ENCODE measurements at places on chromosomes 6 and 20. TPM values are rescaled to one million over a fixed set of nuclear protein-coding genes. Genes with fewer than 3 reads are reported as not detected.

- H3K36me3 ChIP-seq: no peaks in the 10 kb centered on the region
- no peaks in the 10 kb centered on the region for H3K27me3 ChIP-seq
- H3K27ac ChIP-seq: no peak overlapping the region
- H3K4me3 ChIP-seq: no peak overlapping the region
These were observed 3.3 kb downstream of the CST11 start for GRCh38 chr20:23449421-23449820.

- no peaks in the 10 kb centered on the region for H3K36me3 ChIP-seq
- peaks cover 32% of the 10 kb centered on the region for H3K27me3 ChIP-seq
- H3K4me1 ChIP-seq: no peaks in the 10 kb centered on the region
- no peak for DNase-seq
- no peak overlapping the region for H3K27ac ChIP-seq
These were observed 1.6 kb upstream of the HS3ST5 start for GRCh38 chr6:114344246-114344970.

DNA sequence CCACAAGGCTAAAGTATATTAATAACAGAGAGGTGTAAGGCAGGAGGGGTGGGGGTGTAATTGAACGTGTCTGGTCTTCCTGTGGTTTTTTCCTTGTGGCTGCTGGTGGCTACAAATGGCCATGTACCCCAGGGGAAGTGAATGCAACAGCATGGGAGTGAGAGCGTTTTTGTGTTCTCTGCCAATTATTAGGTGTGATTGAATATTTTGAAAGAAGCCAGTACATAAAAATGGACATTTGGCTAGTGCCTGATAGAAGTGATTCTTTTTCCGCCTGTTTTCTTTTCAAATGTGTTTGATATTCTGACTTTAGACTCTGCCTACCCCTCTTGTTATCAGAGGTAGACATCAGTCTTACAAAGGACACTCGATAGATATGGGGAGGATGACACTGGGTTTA lies 141.3 kb downstream of the PRL start:
- no peaks in the 10 kb centered on the region for H3K36me3 ChIP-seq
- no peak for DNase-seq
- no peaks in the 10 kb centered on the region for H3K4me1 ChIP-seq
- H3K27me3 ChIP-seq: 0 out of 2 replicates have a peak, but pooled peaks cover 6% of the 10 kb centered on the region
- no peak overlapping the region for H3K27ac ChIP-seq

The SRSF6 gene
- total RNA-seq: 44.8 TPM

DNA sequence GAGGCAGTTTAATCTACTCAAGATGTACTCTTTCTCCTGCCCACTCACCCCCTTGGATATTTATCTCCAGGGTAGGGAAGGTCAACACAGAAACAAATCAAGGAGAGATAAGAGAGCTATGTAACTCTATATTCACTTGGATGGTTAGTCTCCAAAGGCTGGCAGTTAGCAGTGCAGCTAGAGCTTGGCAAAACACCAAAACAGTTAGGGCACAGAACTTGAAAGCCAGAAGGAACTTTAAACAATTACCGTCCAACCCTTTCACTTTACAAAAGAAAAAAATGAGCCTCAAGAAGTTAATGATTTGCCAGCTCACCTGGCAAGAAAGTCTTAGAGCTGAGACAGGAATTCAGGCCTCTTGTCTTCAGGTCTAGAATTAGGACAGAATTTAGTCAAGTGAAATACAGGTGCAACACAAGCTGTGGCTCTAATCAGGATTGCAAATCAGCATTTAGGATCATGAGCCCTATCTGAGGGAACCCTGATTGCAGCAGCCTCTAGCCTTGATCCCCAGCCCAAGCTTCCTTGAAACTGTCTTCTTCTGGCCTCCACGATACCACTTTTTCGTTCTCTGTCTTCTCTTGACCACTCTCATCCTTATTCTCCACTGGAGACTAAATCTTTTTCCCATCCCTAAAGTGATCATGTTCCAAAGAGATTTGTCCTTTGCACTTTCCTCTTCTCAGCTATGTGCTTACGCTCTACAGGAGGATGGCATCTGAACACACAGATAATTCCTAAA lies 14.9 kb downstream of the NEDD9 start:
- no peaks in the 10 kb centered on the region for H3K36me3 ChIP-seq
- DNase-seq: no peak
- no peak overlapping the region for H3K27ac ChIP-seq
- no peaks in the 10 kb centered on the region for H3K27me3 ChIP-seq
- peaks cover 15% of the 10 kb centered on the region for H3K4me1 ChIP-seq
- H3K4me3 ChIP-seq: no peak overlapping the region

DNA sequence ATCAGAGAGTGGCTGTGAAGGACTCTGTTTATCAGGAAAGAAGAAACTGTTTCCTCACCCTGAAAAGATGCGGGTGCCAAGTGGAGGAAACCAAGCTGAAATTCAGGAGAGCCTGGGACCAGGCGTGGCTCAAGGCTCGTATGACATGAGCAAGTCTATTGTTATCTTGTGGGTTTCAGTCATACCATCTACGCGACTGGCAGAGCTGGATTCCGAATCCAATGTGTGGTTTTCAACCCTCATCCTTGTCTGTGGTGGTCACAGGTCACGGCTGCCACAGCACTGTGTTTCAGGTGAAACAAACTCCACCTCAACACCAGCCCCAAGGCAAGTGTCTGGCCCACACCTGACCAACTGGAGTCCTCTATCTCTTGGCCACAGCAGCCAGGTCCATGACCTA lies 9.1 kb downstream of the MC3R start:
- H3K4me1 ChIP-seq: no peaks in the 10 kb centered on the region
- no peak for DNase-seq
- no peak overlapping the region for H3K4me3 ChIP-seq
- peaks cover 8% of the 10 kb centered on the region for H3K27me3 ChIP-seq
- no peak overlapping the region for H3K27ac ChIP-seq

DNA sequence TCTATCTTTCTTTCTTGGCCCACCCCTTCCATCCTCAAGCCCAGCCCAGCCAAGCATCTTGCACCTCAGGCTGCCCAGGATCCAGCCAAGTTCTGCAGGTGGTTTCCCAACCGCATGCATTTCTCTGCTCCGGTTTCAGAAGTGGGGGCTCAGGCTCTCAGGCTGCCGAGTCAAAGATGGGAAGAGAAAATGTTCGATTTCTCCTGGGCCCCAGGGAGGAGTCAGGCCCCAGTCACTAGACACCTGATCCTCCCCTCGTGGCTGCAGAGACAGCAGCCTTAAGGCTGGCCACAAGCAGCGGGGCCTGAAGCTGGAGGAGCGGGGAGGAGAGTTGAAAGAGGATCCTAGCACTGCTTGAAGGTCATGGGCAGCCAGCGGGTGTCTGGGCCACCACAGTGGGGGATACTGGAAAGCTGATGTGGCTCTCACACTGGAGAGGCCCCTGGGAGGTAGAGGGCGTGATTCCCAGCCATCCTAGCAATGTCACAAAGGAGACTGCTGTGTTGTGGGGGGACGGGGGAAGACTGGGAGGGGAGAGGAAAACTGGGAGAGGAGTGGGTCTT lies 42.2 kb upstream of the ZFAND3 start:
- no peak overlapping the region for H3K27ac ChIP-seq
- no peak for DNase-seq
- no peaks in the 10 kb centered on the region for H3K4me1 ChIP-seq
- no peak overlapping the region for H3K4me3 ChIP-seq

DNA sequence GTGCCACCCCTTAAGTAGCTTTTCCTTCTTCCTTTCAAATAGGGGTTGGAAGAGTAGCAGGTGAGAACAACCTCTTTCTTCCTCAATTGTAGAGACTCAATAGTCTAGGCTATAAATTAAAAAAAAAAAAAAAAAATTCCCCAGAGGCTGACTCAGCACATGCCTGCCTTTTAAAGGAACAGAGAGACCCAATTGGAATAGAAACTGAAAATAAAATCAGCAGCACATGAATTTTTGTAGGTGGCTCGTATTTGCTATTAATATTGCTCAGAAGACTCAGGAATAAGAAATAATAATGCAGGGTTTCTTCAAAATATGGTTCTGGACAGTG lies 19.3 kb downstream of the TOP1 start:
- peak; percentile 55 for DNase-seq
- peak overlapping the region; percentile 30 for H3K27ac ChIP-seq
- peaks cover 61% of the 10 kb centered on the region for H3K4me1 ChIP-seq

DNA sequence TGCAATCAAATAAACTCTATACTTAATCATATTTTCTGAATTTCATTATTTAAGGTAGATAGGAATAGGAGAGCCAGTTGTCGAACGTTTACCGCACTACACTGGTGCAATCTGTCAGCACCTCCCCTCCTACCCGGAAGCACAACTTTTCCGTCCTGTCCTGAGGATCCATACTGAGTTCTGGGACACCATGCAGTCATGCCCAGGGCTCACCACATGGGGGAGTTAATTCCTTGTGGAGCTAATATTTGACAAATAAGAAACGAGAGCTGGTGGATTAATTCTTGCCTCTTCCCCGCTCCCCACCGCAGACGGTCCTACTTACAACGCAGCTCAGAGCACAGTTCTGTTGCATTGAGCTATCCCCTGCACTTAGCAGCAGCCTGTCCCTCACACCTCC lies 107.7 kb upstream of the RALGAPA2 start:
- no peaks in the 10 kb centered on the region for H3K4me1 ChIP-seq
- peak; percentile 30 for DNase-seq
- no peak overlapping the region for H3K4me3 ChIP-seq
- H3K27me3 ChIP-seq: peaks cover 8% of the 10 kb centered on the region
- no peak overlapping the region for H3K27ac ChIP-seq

- no peaks in the 10 kb centered on the region for H3K4me1 ChIP-seq
- H3K4me3 ChIP-seq: no peak overlapping the region
- DNase-seq: no peak
- no peak overlapping the region for H3K27ac ChIP-seq
- H3K36me3 ChIP-seq: no peaks in the 10 kb centered on the region
- no peaks in the 10 kb centered on the region for H3K27me3 ChIP-seq
These were observed 233.3 kb downstream of the PREX1 start for GRCh38 chr20:48594533-48594932.

DNA sequence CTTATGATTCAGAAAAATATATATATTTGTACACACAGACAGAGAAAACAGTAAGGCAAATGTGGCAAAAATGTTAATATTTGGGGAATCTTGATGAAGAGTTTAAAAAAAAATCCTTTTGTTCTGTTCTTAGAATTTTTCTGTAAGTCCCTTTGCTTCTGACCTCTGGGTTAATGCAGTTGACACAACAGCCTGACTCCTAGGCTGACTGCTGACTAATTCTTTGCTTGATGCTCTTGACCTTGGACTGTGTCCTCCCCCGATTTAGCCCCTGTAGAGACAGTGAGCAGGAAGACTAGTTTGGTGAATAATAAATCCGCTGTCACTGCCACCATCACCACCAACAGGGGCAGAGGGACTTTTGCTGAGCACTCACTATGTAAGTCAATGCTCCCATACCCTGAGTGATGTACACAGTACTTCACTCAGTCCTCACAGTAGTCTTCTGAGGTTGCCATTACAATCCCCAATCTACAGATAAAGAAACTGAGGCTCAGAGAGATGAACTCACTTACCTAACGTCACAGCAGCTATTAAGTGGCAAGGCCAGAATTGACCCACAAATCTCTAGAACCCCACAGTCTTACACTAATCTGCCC lies 71.7 kb downstream of the SNX5 start:
- H3K27ac ChIP-seq: no peak overlapping the region
- DNase-seq: peak; percentile 32
- no peaks in the 10 kb centered on the region for H3K36me3 ChIP-seq
- no peaks in the 10 kb centered on the region for H3K27me3 ChIP-seq
- H3K4me1 ChIP-seq: peaks cover 18% of the 10 kb centered on the region

GRCh38 chr6:2021713-2022125 lies 223.7 kb downstream of the GMDS start:
- peak; percentile 63 for DNase-seq
- H3K36me3 ChIP-seq: no peaks in the 10 kb centered on the region
- peaks cover 16% of the 10 kb centered on the region for H3K4me1 ChIP-seq
- H3K4me3 ChIP-seq: no peak overlapping the region

The SLC4A11 gene
- 0.63 TPM for total RNA-seq

GRCh38 chr6:27605401-27606342 lies 132.8 kb upstream of the ZNF184 start:
- peaks cover 6% of the 10 kb centered on the region for H3K4me1 ChIP-seq
- peak; percentile 84 for DNase-seq
- H3K27ac ChIP-seq: no peak overlapping the region

The XKR7 gene
- total RNA-seq: not detected

DNA sequence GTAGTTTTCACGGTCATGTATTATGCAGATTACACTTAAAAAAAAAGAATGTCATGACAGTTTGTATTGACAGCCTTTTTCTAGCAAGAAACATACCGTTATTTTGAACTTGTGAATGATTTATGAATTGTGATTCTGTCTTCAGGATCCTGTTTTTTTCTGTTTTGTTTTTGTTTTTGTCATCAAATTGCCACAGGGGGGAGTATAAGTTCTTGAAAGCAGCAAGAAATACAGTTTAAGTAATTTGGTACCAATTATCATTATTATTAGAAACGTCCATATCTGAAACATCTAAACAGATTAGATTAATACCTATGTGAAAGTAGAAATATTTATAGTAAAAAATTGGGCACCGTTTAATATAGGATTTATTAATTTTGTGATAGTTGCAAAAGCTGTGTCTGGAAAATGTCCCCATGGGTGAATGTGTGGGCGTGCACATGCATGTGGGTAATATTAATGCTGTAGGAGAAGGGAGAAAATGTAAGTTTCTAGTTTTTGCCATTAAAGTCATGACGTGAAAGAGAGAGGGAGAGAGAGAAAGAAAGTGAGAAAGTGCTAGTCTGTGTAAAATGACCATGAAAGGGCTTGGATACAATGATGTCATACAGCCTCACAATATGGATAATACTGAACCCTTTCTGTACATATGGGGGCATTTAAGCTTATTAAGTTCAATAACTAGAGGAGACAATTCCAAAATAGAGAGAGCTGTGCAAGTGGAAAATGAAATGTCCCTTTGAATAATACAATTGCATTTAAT lies 9.4 kb upstream of the CCN2 start:
- H3K27me3 ChIP-seq: no peaks in the 10 kb centered on the region
- no peaks in the 10 kb centered on the region for H3K36me3 ChIP-seq
- H3K4me1 ChIP-seq: peaks cover 6% of the 10 kb centered on the region
- peak; percentile 56 for DNase-seq

The TMEM151B gene
- total RNA-seq: not detected

The RIPPLY2 gene
- not detected for total RNA-seq

DNA sequence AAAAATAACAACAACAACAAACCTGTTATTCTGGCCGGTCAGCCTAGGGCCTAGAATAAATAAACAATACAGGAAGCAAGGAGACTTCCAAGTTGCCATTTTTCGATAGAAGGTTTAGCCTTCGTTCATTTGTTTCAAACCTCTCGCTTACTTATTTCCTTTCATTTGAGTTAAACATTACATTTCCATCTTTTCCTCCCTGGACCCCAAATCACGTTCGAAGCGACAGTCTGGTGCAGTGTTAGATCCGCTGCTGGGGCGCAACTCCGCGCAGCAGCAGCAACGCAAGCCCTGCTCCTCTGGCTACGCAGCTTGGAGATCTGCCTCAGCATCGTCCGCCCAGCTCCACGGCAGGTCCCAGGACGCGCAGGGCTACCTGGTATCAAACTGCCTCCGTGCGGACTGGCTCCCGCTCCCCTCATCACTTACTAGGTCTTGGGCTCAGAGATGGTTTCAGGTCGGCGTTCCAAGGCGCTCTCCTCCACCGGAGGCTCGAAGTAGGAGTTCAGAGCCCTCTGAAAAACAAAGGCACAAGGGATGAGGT lies 530 bp downstream of the TDP2 start:
- no peaks in the 10 kb centered on the region for H3K27me3 ChIP-seq
- H3K27ac ChIP-seq: peak overlapping the region; percentile 95
- H3K4me1 ChIP-seq: peaks cover 20% of the 10 kb centered on the region
- no peaks in the 10 kb centered on the region for H3K36me3 ChIP-seq
- DNase-seq: peak; percentile 71

The CHRNA4 gene
- total RNA-seq: not detected

- H3K4me1 ChIP-seq: peaks cover 19% of the 10 kb centered on the region
- H3K4me3 ChIP-seq: no peak overlapping the region
- no peaks in the 10 kb centered on the region for H3K36me3 ChIP-seq
- no peak for DNase-seq
These were observed 93.7 kb downstream of the PPP1R14C start for GRCh38 chr6:150236544-150236943.

All from GM23248 (cell line).